Germinal center (tissue), 1 donor: ENCODE measurements at places on chromosomes 3 and 15.

DNA sequence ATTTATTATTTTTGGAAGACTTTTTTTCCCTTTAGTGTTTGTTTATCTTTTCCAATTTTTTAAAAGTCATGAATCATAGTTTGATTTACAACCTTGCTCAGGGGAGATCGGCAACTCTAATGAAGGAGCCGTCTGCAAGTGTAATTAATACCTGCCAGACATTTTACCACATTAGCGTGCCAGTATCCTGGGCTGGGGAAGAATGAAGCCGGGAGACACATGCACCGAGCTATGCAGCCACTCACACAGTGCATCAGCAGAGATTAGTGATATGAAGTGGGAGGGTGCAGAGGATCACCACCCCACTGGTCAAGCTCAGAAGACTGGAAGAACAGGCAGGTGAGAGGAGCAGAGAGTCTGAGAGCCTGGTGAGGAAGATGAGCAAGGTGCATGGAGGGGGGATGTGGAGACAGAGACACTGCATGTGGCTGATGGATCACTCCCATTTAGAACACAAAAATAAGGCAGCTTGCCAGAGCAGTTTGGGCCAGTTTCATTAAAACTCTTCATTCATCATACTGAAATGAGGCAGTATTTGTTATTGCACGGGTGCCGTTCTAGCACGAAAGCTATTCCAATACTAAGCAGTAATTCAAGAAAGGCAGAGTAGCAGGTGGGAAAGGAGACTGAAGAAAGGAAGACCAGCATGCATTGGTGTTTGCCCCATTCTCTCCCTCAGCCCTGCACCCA lies 821.6 kb downstream of the TUSC7 start:
- DNase-seq: no peak

DNA sequence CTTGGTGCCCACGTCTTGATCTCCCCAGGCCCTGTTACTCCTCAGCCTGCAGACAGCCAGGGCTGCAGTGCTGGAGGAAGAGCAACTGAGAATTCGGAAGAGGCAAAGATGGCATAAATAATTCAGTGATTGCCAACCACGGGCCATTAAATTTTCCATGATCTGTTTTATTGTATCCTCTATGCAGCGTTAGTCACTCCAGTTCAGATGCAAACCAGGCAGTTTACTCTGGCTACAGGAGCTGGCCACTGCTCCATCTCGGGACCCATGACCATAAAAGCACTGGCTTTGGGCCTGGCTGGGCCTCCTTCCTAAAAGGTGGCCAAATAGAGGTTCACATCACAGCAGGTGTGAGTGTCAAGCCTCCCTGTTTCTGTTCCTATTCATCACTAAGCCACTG lies 137.6 kb upstream of the TLE3 start:
- DNase-seq: no peak

GRCh38 chr15:80856809-80857377 lies 77.7 kb downstream of the CEMIP start:
- no peak for DNase-seq

DNA sequence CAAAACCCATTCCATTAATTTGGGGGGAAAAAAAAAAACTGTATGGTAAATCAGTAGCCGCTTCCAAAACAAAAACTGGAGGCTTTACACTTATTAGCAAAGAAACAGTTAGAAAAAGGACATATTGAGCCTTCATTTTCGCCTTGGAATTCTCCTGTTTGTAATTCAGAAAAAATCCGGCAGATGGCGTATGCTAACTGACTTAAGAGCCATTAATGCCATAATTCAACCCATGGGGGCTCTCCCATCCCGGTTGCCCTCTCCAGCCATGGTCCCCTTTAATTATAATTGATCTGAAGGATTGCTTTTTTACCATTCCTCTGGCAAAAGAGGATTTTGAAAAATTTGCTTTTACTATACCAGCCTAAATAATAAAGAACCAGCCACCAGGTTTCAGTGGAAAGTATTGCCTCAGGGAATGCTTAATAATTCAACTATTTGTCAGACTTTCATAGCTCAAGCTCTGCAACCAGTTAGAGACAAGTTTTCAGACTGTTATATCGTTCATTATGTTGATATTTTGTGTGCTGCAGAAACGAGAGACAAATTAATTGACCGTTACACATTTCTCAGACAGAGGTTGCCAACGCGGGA lies 9.4 kb upstream of the RPL24 start:
- peak; percentile 23 for DNase-seq

GRCh38 chr15:66700802-66701421 lies 1.1 kb upstream of the SMAD6 start:
- DNase-seq: peak; percentile 97

GRCh38 chr3:100602506-100603444 lies 6.6 kb upstream of the ADGRG7 start:
- DNase-seq: peak; percentile 36

DNA sequence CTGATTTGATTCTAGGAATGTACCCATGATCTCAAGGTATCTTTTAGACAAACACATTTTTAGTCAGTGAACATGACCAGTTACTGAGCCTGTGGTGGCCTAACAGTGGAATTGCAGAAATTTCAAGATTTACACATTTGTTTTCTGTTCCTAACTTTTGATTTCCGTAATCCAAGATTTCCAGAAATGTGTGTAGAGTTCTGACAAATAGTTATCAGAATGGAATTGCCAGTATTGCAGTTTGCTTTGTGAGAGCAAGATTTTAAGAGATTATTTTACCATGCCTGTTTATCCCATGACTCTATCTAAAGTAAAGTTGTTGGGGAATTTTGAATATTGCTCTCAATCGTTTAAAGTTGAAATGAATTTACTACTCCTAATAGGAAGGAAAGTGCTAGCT lies 11.7 kb upstream of the UTS2B start:
- no peak for DNase-seq

- no peak for DNase-seq
Measured at GRCh38 chr3:186217820-186218164, 108.9 kb upstream of the ETV5 start.

- DNase-seq: no peak
Measured at GRCh38 chr3:149356630-149357029, 20.8 kb downstream of the TM4SF1 start.

DNA sequence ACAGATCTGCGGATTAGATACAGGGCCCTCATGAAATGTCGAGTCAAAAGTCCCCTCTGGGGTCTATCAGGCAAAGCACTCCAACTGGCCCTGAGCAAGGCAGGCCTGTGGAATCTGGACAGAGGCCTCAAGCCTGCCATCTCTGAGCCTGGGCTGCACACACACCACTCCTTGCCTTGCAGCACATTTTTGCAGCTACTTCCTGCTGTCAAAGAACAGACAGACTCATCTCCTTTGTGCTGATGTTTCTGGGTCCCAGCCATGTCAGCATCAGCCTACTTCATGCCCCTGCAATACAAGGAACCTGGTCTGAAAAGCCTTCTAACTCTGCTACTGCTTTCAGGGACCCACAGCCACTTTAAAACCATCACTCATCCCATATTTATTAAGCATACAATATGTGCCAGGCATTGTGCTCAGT lies 60.6 kb upstream of the IL12A start:
- no peak for DNase-seq

- DNase-seq: no peak
Measured at GRCh38 chr15:69392352-69392751, 21.8 kb upstream of the KIF23 start.

DNA sequence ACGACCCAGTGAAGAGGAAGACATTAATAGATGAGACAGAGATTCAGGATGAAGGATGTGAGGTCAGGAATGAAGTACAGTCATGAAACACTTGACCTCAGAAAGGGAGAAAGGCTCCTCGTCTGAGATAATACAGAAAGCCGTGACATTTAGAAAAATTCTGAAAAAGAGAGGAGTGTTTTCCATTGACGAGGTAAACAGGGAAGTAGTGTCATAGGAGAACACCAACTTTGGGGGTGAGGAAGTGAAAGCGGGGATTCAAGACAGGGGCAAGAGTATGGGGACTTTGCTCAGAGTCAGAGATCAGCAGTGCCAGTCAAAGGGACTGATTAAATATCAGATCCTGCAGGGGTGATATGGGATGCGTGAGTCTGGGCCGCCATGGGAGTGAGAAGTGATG lies 160.9 kb downstream of the PLCL2 start:
- DNase-seq: no peak

DNA sequence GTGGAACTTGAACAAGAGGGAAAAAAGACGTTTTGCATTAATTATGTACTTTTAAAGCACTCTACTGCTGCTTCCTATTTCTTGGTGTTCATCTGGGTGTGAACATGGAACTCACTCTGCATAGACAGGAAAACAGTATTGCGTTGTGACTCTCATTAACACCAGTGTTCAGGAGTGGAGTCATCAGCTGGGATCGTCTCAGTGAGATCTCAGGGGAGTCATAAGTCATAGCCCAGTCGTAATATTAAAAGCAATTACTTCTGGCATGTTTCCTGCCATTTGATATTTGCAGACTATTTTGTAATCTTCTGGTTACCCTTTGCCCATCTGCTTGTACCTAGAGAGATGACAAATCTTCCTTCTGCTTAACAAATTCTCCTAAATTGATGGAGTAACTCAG lies 462.0 kb upstream of the ATP11B start:
- no peak for DNase-seq

DNA sequence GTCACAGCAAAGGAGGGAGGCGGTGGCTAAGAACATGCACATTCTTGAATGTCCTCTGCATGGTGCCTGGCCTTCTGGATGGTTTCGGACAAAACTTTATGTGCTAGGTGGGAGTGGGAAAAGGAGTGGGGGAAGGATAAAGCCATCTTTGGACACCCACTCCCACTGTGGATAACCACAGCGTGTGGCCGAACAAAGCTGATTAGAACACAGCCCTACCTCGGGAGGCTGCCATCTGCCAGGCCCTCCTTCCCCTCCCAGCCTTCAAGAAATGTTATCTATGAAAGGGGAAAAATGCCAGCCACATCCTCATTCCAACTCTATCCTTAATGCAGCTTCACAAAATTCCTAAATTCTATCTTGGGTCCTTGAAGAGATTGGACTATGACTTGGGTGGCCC lies 18.8 kb downstream of the AMOTL2 start:
- no peak for DNase-seq

DNA sequence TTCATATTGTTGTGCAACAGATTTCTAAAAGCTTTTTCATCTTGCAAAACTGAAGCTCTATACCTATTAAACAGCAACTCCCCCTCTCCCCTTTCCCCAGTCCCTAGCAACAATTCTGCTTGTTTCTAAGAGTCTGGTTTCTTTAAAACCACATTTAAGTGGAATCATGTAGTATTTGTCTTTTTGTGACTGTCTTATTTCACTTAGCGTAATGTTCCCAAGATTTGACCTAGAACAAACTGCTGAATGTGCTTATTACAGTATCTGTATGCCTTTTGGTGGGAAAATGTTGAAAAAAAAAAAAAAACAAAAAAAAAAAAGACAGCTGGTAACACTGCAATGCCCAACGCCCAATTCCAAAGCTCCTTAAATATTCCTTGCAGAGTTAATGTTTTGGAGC lies 19.5 kb upstream of the SPESP1 start:
- no peak for DNase-seq

GRCh38 chr3:141302364-141303141 lies 65.8 kb upstream of the ZBTB38 start:
- no peak for DNase-seq

- DNase-seq: no peak
Measured at GRCh38 chr3:102449930-102450329, 15.1 kb downstream of the ZPLD1 start.

DNA sequence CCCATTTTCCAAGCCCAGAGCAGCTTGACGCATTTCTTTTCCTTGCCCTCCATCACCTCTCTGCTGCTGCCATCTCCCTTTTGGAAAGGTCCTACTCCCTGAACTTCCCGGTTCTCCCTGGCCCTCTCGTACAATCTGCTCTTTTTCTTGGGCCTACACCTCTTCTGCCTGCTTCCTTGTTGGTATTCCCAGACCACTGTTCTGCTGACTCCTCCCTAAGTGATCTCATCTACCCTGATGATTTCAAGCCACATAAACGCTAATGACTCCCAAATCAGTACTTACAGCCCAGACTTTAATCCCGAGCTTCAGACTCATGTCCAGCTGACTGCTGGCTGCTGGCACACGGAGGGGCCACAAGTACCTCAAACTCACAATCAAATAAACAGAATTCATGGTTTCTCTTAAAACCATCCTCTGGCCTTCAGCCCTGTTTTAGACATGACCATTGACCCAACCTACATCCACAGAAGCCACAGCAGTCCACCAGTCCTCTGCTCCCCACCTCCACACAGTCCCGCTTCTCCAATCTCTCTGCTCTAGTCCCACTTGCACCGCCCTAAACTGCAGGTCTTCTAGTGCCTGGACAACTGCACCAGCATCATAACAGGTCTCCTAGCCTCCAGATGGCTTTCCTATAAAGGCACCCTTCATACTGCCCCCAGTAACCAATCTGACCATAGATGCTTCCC lies 57.6 kb downstream of the AAGAB start:
- DNase-seq: no peak

GRCh38 chr3:194265505-194265892 lies 85.6 kb downstream of the CPN2 start:
- DNase-seq: no peak

DNA sequence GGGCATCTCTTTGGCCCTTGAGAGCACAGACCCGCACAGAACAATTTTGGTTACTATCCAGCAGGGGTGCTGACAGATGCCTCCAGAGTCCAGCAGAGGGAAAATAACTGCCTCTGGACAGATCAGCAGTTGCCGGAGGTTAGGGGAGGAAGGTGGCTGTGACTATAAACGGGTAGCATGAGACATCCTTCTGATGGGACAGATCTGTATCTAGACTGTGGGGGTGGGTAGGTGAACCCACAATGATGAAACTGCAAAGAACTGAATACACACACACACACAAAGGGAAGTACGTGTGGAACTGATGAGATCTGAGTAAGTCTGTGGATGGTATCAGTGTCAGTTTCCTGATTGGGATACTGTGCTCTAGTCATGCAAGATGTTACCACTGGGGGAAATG lies 21.2 kb downstream of the ADAMTS7 start:
- no peak for DNase-seq

GRCh38 chr3:95813244-95813643 lies 1001.1 kb upstream of the EPHA6 start:
- no peak for DNase-seq

DNA sequence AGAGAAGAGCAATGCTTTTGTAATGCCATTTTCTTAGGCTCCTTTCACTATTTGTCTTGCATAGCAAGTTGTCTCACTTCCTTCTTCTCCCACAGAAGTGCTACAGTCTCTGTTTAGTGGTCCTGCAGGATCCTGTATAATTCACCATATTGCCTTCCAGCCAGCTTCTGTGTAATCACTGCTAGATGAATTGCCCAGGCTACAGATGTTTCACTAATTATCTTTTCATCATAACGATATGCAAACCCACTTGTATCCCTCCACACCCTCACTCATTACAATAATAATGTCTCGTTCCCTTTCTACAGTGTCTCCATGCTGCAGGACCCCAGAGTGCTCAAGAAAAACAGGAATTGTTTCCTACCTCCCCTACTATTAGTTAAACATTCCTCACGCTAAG lies 402.9 kb downstream of the TBL1XR1 start:
- no peak for DNase-seq

GRCh38 chr3:127410678-127411077 lies 122.8 kb upstream of the PRR20G start:
- no peak for DNase-seq

DNA sequence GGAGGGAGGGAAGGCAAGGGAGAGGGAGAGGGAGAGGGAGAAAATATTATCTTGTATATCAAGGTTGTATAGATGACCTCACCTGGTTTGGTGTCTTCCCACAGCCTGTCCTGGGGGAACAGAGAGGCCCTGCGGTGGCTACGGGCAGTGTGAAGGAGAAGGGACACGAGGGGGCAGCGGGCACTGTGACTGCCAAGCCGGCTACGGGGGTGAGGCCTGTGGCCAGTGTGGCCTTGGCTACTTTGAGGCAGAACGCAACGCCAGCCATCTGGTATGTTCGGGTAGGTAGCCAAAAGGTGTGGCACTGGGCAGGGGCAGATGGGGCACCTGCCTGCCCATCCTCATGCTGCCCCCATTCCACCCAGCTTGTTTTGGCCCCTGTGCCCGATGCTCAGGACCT lies 7.1 kb downstream of the CRELD1 start:
- DNase-seq: no peak
